Cortex of kidney (tissue), 1 donor: ENCODE measurements at places on chromosomes 16 and 17.

- DNase-seq: no peak
Measured at GRCh38 chr16:27448532-27449433, 46.8 kb downstream of the IL21R start.

DNA sequence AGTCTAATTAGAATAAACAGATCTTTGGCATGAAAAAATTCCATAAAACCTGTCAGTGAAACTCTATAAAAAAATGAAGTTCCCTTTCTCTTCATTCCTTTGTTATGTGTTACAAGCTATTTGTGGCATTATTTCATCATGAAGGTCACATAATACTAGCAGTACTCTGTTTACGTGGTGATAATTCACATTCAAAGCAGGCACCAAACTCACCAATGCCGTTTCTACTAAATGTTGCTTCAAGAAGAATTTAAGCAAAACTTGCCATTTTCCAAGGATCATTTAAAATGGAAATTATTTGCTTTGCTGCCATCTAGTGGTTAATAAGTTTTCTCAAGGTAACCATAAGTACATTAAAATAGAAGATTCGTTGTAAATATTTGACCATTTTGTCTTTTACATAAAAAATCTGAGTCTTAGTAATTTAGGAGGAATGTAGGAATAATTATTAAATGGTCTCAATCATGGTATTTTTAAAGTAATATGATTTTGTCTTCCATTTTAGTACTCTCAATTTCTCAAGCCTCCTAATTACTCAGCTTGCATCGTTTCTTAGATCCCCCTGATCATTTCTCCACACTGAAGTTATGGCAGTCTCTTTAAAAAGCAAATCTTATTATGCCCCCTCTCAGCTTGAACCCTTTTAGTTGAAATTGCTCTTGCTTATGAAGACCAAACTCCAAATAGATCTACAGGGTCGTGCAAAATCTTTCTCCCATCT is 80.8 kb downstream of the OMG start:
- DNase-seq: no peak

DNA sequence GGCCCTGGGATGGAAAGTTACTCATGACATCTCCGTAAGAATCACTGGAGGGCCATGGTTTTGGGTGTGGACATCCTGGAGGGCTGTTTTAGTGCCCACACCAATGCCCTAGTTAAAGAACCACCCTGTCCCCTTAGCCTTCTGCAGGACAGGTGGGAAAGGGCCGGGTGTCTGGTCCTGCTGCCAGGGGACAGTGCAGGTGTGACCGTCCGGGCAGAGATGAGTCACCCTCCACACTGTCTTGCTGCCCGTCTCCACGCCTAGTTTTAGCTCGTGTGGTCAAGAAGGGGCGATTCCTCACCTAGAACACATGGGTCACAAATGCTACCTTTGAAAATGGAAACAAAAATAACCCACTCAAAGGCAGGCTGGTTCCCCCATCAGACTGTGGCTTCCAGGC is 17.0 kb downstream of the CEP295NL start:
- no peak for DNase-seq

- DNase-seq: no peak
Measured at GRCh38 chr16:73092236-73092781, 44.4 kb upstream of the ZFHX3 start.

DNA sequence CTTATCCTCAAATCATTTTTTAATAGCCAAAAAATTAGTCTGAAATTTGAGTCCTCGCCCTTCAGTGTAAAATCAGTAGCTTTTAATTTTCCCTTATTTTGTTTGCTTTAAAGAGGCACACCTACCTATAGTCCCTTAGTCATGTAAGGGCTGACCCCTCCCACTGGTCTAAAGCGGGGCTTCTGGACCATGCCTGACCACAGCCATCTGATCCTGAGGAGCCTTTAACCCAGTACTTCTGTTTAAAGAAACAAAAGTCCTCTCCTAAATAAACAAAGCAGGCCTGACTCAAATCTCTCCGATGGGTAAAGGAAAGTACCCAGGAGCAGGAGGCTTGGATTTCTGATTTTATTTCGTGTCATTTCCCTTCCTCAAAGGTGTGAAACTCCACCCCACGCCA is 92.0 kb upstream of the CCL2 start:
- DNase-seq: no peak

DNA sequence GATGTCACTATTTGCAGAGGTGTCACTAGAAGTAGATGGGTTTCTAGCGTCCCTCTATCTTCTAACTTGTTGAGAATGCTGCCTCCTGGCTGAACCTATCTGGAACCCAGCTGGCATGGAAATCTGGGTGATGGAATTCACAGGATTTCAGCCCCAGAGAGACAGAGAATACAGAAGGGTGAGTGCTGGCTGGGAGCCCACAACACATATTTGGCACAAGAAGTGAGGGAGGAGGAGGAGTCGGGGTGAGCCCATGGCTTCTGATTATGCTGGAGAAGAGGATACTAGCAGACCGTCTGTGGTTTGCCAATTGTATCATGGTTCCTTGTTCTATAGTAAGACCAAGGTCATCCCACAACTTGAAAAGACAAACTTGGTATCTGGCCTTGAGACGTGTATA is 557.8 kb upstream of the SALL1 start:
- DNase-seq: no peak

- no peak for DNase-seq
Measured at GRCh38 chr17:19812407-19812806, 55.3 kb downstream of the ULK2 start.

- no peak for DNase-seq
Measured at GRCh38 chr16:23594186-23594585, 1.9 kb downstream of the NDUFAB1 start.

DNA sequence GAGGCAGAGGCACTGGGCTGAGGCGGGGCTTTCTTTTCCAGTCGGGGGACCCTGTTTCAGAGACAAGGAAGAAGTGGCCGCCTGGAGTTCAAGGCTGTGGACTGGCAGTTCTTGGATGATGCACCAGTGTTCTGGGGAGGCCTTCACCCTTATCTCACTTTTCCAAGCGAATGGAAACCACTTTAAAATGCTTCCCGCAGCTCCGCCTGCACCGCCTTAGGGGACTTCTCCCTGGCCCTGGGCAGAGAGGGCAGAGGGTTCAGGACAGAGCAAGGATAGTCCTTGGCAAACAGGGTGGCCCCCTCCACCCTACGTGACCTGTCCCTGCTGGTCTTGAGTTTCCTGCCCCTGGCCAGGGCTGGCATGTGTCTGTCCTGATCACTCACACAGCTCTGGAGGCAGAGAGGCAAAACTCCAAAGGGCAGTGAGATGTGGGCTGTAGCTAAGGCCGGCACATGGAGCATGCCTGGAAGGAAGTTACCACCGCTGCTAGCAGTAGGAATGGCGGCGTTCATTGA is 20.6 kb downstream of the RTN4RL1 start:
- no peak for DNase-seq

DNA sequence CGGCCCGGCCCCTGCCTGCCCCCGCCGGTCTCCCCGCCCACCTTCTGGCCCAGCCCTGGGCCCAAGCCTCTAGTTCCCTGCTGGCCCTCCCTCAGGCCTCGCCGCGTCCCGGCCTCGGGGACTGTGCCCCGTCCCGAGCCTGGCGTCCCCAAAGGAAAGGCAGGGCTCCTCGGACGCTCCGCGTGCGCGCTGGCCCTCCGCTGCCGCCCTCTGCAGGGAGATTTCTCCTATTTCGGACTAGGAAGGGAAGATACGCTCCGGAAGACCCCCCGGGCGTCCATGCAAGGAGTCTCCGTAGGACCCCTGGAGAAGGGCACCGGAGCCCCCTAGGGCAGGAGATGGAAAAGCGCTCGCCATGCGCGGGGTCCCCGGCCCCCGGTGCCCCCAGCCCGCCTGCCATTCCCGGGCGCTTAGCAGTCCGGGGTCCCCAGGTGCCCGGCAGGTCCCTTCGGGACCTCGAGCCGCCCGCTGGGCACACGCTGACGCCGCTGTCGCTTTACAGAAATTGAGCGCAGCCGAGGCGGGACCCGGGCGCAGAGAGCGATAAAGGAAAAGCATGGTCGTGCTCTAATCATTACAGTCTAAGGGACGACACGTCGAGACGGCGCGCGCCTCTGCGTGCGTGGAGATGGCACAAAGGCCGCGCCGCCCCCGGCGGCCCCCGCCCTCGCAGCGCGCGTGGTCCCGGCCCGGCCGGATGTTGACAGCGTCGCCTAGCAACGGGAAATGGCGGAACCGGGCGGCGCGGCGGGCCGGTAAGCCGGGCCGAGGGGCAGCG is at the start of gene CCDC40:
CCDC40 (plus strand) TSS at position 706 of the 778 bp plus-strand sequence; CDS start at position 727, 21 bp downstream.
- no peak for DNase-seq

GRCh38 chr17:50767030-50767429 is 288 bp downstream of the ANKRD40CL start:
- no peak for DNase-seq

DNA sequence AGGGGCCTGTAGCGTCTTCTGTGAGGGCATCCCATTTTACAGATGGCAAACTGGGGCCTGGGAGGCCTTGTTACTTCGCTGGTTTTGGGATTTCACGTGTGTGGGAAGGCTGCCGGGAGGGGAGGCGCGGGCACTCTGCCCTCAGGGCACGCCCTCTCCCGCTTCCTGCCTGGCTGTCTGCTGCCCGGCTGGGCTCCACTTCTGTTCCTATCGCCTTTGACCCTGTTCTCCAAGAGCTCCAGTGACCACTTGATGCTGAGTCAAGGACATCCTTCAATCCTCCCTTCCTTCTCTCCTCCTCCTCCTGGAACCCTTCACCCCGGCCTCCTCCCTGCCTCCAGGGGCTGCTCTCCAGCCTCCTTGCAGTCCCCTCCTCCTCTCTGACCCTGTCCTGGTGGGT is 16.0 kb downstream of the SPNS3 start:
- no peak for DNase-seq

- DNase-seq: no peak
Measured at GRCh38 chr16:24381470-24382118, 125.5 kb downstream of the CACNG3 start.

DNA sequence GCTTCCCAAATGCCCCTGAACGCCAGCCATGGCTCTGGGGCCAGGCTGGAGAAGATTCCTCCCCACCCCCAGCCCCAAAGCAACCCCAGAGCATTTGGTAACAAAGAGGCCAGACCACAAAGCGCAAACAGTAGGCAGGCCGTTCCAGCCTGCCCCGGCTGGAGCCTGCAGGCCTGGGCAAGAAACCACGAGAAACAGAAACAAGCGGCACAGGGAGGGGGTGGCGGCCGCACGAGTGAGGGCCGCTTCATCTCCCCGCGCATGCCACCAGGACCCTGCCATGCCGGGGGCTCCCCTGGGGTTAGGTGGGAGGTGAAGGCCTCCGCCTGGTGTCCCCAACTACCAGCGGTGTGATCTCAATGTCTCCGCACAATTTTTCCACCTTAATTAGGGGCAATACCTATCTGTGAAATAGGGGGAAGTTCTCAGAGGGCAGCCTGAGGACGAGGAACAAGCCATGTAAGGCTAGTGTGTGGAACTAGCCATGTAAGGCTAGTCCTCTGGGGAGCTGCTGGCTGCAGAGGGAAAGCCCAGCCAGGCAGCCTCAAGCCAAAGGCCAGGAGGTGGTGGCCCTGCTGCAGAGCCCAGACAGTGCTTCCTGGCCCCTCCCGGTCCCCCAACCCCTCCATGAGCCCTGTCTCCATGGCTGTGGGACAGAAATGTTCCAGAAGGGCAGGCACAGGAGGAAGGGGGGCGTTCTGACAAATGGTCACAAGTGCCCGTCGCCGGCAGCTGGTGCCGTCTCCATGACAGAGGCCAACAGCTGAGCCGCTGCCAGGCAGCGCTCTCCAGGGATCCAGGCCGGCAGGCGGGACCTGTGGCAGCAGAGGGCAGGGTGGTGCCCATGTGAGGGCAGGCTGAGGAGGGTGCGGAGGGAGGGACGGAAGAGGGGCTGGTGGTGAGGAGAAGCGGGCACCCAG is 14.5 kb upstream of the MTSS2 start:
- no peak for DNase-seq

DNA sequence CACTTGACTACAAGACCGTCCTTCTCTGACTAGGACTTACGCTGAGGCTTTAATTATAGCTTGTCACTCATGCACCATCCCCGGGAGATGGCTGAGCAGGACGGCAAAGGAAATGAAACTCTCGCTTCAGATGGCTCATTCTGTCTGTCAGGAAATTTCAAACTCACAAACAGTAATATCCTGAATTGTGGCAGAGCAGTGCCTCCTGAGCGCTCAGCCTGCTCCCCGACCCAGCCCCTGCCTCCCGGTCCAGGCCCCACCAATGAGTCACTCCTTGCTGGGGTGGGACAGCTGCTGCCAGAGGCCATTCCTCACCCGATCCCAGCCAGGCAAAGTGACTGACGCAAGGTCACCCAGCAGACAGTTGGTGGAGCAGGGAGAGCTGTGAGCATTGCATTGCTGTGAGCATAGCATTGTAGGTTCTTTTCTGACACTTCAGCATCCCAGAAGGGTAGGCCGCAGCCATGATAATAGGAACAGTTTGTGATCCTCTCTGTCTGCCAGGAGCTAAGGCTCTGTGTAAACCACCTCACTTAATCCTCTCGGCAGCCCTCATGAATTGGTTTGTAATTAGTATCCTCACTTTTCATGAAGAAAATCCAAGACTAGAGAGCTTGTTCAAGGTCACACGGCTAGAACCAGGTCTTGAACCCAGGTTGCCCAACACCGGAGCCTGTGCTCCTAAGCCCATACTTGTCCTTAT is 20.9 kb downstream of the CCDC182 start:
- DNase-seq: no peak

- no peak for DNase-seq
Measured at GRCh38 chr16:75614066-75614897, 8.8 kb downstream of the ADAT1 start.

GRCh38 chr17:66654106-66654740 is 180.7 kb upstream of the CACNG5 start:
- no peak for DNase-seq

DNA sequence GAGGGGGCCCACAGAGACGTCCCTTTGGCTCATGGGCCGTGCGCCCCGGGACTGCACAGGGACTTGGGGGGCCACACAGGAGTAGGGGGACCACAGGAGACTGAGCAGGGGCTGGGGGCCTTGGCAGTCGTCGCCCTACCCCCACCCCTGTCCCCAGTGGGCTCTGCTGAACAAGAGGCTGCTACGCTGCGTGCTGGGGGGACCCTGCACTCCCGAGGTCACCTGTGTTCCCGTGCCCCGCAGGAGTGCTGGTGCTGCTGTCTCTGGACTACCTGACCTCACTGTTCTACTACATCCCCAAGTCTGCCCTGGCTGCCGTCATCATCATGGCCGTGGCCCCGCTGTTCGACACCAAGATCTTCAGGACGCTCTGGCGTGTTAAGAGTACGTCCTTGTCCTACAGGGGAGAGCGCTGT is 14.4 kb upstream of the RNF213 start:
- DNase-seq: no peak

DNA sequence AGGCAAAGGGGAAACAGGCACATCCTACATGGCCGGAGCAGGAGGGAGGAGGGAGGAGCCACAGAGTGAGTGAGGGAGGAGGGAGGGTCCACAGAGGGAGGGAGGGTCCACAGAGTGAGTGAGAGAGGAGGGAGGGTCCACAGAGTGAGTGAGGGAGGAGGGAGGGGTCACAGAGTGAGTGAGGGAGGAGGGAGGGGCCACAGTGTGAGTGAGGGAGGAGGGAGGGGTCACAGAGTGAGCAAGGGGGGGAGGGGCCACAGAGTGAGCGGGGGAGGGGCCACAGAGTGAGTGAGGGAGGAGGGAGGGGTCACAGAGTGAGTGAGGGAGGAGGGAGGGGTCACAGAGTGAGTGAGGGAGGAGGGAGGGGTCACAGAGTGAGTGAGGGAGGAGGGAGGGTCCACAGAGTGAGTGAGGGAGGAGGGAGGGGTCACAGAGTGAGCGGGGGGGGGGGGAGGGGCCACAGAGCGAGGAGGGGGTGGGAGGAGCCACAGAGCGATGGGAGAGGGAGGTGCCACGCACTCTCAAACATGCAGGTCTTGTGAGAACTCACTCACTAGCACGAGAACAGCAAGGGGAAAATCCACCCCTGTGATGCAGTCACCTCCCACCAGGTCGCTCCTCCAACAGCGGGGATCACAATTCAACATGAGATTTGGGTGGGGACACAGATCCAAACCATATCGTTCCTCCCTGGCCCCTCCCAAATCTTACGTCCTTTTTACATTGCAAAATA is 24.3 kb upstream of the CDH15 start:
- no peak for DNase-seq
